Stimulated activated CD4-positive, alpha-beta T cell treated with anti-CD3 and anti-CD28 coated beads, Interleukin-4, amount 100 ng/mL, for 24 hours (primary cell): ENCODE measurements at places on chromosomes 2 and 18.

DNA sequence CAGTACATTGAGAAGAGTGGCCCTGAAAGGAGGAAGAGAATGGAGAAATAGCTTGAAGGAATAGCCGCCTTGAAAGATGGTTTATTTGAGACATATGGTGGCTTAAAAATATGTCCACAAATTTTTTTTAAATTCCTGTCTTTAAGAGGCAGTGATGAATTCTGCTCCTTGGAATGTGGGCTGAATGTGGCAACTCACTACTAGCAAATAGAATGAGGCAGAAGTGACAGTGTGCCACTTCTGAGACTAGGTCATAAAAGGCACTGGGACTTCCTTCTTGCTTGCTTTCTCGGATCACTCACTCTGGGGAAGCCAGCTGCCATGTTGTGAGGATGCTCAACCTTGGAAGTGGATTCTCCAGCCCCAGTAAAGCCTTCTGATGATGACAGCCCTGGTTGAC, 67.0 kb downstream of the FAM161A start:
- no peak for DNase-seq

GRCh38 chr2:15299904-15300520, 261.1 kb downstream of the NBAS start:
- DNase-seq, result no peak

GRCh38 chr2:168727904-168728470, 74.5 kb upstream of the NOSTRIN start:
- no peak for DNase-seq

- peak; percentile 9 for DNase-seq
Observed at GRCh38 chr2:206392118-206392517, 51.2 kb upstream of the ADAM23 start.

DNA sequence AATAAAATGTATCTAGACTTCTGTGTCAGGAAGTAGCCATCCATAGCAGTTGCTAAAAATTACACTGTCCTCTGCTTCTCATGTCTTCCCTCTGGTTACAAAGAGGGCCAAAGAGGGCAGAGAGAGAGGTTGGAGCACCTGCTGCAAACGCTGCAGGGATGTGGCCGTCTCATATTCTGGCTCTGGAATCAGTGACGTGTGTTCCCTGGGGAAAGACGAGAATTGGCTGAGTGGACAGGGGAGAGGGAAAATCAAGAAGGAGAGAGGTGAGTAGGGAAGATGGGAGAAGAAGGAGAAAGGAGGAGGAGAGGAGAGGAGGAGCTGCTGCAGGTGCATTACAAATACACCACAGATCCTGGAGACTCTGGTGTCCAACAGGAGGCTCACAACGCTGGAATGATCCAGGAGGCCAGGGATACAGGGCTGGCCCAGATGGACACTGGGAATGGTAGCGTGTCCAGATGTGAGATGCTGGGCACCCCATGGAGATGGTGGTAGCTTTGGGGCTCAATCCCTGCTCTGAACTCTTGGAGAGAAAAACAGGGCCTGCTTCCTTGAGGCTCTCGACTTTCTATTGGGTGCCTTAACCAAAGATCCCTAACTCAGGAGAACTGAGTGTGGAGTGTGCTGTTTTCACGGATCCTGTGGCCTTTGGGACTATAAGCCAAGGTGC, 118.4 kb upstream of the PXDN start:
- no peak for DNase-seq

DNA sequence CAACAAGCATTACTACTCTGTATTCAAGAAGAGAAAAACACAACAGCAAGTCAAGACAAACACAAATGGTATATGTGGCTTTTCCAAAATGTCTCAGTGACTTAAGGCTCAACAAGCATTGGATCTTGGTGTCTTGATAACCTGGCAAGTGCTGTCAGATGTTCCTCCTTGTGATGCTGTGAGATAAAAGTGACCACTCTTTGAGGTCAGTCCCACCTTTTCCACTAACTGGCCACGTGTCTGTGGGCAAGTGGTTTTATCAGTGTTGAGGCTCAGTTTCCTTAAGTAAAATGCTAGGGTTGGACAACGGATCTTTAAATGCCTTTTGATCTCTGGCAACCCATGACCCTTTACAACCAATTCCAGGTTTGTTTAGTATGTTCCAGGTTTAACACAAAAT, 98.7 kb downstream of the BCL2 start:
- DNase-seq, result no peak

DNA sequence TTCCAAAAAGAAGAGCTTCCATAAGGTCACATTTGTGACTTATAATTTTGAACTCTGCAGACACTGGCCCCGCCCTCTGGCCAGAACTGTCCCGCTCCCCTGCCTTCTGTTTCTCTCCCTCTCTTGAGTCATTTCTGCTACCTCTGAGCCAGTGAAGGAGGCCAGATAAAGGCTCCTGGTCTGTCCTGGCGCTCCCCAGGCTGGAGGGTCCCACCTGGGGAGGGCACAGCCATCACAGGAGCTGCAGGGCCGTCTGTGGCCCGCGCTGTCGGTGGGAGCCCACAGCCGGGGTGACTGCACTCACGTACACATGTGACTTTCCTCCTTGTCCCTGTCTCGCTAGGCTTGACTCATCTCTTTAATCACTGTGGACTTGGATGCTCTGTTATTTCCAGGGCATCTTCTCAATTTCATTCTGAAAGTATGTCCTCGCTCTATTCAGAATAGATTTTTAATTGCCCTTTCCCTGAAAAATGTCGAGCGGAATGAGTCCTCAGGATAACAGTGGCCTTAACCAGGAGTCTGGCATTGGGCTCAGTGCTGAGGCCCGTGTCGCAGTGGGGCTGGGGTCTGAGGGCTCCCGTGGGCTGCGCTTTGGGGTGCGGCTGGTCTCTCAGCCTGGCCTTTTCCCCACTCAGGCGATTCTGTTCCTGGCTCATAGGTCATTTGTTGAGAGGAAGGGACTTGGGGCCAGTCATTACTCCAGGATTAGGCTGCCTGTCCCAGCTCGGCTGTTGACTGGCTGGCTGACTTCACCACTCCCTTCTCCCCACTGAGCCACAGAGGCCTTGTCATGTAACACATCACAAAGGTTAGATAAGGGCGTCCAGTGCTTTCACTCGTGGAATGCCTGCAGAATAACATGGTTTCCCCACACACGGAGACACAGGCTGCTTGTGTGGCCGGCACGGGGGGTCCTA, 34.5 kb downstream of the KLHL29 start:
- no peak for DNase-seq

- no peak for DNase-seq
Observed at GRCh38 chr2:204468746-204469429, 76.4 kb upstream of the PARD3B start.

GRCh38 chr18:6835345-6835744, 105.8 kb downstream of the ARHGAP28 start:
- no peak for DNase-seq

DNA sequence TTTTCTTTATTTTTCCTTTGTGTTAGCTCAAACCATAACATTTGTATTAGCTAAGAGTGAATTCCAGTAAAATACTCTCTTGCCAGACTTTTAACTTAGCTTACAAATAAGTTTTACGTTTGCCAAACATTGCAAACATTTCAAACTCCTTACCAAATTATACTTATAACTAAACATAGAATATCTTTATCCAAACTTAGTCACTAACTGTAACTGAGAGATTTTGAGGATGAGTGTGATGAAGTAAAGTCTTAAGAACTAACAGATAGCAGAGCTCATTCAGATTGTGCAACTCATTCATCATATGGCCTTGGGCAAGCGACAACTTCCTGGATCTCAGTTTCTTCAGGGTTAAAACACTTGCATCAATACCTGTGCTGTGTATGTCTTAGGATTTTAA, 533.7 kb downstream of the TDRD15 start:
- no peak for DNase-seq

GRCh38 chr18:43682196-43682595, 404.9 kb upstream of the SYT4 start:
- DNase-seq, result no peak

DNA sequence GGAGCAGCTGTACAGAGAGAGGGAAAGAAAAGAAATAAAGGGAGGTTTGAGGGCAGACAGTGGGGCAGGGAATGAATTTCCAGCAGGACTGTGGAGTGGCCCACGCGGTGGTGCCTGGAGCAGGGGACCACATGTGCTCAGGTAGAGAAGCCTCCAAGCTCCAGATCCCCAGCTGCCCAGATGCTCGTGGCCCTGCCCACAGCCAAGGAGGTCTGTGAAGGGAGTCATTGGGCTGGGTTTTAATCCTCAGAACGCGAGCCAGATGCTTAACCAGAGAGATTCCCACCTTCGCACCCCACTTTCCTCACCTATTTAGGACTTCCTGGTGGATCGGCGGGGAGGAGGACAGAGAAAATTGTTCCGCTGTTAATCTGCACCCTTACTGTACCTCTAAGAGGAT, 369.4 kb downstream of the PARD3B start:
- DNase-seq, result no peak

- no peak for DNase-seq
Observed at GRCh38 chr2:47422560-47422959, 19.6 kb downstream of the MSH2 start.

DNA sequence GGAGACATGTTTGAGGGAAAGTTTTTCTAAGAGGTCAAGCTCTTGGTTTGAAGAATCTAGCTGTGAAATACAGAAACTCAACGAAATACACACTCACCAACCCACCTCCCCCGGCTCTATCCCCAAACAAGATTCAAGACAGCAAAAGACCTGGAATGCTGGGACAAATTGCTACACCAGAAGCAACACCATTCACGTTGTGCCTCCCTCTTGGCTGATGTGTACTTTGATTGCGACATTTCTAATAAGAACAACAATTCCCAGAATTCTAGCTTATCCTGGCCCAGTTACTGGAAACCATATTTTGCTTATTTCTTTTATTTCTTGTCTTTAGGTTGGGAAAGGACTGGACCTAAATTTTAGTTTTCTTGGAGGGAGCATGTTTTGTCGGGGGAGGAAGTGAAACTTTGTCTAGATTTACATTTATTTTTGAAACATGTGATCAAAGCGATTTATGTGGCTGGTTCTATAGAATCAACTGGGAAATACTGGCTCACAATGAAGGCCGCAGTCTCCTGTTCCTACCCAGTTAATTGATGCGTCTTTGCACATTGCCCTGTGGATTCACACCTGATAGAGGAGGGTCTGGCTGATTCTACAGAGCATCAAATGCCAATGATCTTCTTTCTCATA, 29.6 kb upstream of the LPIN1 start:
- no peak for DNase-seq

GRCh38 chr18:61651145-61651879, 241.5 kb downstream of the RNF152 start:
- DNase-seq, result no peak

DNA sequence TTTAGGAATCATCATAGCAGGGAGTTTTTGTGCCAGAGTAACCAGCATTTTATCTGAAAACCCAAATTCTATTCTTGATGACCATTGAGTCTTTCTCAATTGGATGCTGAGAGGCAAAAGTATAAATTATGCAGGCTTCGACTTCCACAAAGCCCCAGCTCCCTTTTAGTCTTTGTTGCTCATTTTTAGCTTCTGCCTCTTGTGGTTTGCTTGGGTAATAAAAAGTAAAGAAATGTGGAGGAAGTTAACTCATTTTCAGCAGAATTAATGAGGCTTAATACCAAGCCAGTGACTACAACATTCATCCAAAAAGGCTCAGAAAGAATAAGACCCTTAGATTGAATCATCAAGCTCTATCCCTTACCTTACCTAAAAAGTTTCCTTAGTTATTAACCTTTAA, 18.6 kb downstream of the ERMN start:
- no peak for DNase-seq

GRCh38 chr2:227339098-227339599, 14.1 kb downstream of the MFF start:
- no peak for DNase-seq

DNA sequence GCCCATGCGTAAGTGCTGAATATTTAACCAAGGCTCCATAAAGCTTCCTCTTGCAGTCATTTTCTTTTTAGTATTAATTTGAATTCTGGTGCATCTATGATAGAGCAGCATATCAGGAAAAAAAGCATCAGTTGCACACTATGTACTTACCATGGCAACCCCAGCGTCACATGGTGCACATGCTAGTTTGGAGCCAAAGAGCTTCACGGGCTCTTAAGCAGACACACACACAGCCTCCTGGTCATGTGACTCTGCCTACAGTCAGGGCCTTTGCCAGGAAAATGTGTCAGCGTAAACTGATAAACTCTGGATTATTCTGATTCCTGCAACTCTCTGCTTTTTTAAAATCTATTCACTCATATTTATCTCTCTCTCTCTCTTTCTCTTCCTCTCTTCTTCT, 30.2 kb downstream of the NYAP2 start:
- no peak for DNase-seq

GRCh38 chr2:134739236-134739878, 20.6 kb upstream of the TMEM163 start:
- no peak for DNase-seq

DNA sequence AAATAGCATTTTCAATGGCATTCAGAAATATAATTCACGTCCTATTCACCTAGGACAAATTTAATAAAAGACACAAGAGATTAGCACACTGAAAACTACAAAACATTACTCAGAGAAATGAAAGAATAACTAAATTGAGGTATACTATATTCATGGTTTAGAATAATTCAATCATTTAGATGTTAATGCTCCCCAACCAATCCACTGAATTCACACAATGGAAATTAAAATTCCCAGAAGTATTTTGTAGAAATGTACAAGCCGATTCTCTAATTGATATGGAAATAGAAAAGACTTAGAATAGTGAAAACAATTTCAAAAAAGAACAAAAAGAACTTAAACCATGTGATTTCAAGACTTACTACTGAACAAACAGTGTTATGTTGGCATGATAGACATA, 212.2 kb downstream of the ZEB2 start:
- no peak for DNase-seq

- no peak for DNase-seq
Observed at GRCh38 chr2:48449073-48449840, 80.7 kb upstream of the STON1 start.

- no peak for DNase-seq
Observed at GRCh38 chr2:64859312-64860212, 129.6 kb upstream of the SLC1A4 start.

DNA sequence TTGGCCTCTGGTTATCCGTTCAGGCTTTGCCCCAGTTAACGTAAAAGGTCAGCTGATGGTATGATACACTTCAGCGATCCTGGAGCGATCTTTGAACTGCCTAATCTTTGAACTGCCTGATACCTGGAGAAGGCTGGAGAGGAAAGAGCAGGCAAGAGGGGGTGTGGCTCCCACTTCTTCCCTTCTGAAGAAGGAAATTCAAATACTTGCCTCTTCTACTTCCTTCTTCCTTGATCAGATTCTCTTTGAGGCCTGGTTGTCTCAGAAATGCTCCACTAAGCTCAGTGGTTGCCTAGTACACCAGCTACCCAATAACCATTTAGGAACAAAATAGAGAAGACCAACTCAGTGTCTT, 619 bp downstream of the GALM start:
- DNase-seq, result peak; percentile 9

GRCh38 chr2:152492911-152493310, 157.9 kb downstream of the FMNL2 start:
- no peak for DNase-seq
